ENCODE measurements at places on chromosomes 12 and 14. TPM values are rescaled to one million over a fixed set of nuclear protein-coding genes. Genes with fewer than 3 reads are reported as not detected.

AMDHD1 gene
- 0.47 TPM for total RNA-seq

PLD4 gene
- total RNA-seq: 0.44 TPM

GRCh38 chr12:569803-570434, 93.3 kb downstream of the NINJ2 start:
- DNase-seq: peak; percentile 91
- peak overlapping the region; percentile 97 for H3K27ac ChIP-seq
- no peaks in the 10 kb centered on the region for H3K36me3 ChIP-seq

THTPA gene
- total RNA-seq: 17.2 TPM

GRCh38 chr14:90625445-90625844, 190.8 kb downstream of the TTC7B start:
- no peak for DNase-seq
- no peaks in the 10 kb centered on the region for H3K27me3 ChIP-seq
- no peak overlapping the region for H3K27ac ChIP-seq
- no peak overlapping the region for H3K4me3 ChIP-seq
- H3K4me1 ChIP-seq: peaks cover 62% of the 10 kb centered on the region

KRT72 gene
- not detected for total RNA-seq

DNA sequence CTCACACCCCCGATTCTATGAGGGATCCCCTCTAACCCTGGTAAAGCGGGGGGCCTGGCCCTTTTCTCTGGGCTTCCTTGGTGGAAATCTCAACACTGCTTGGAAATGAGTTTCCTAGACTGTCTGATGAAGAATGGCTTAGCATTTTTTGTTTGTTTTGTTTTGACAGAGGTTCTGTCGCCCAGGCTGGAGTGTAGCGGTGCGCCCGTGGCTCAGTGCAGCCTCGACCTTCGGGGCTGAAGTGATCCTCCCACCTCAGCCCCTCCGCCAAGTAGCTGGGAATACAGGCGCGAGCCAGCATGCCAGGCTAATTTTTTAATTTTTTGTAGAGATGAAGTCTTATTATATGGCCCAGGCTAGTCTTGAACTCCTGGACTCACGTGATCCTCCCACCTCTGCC, 30.3 kb downstream of the TC2N start:
- no peaks in the 10 kb centered on the region for H3K36me3 ChIP-seq
- H3K27ac ChIP-seq: peak overlapping the region; percentile 81
- DNase-seq: no peak
- H3K4me3 ChIP-seq: peak overlapping the region; percentile 69
- peaks cover 97% of the 10 kb centered on the region for H3K27me3 ChIP-seq

- no peak for DNase-seq
- H3K27me3 ChIP-seq: no peaks in the 10 kb centered on the region
- H3K4me3 ChIP-seq: no peak overlapping the region
- peaks cover 6% of the 10 kb centered on the region for H3K36me3 ChIP-seq
- H3K4me1 ChIP-seq: peaks cover 99% of the 10 kb centered on the region
These were observed 143.5 kb downstream of the TSPAN9 start for GRCh38 chr12:3220382-3221321.

- H3K27ac ChIP-seq: no peak overlapping the region
- H3K27me3 ChIP-seq: no peaks in the 10 kb centered on the region
These were observed 91.7 kb downstream of the NPAS3 start for GRCh38 chr14:33030386-33030785.

- no peaks in the 10 kb centered on the region for H3K27me3 ChIP-seq
- peak; percentile 45 for DNase-seq
- H3K36me3 ChIP-seq: no peaks in the 10 kb centered on the region
- no peak overlapping the region for H3K4me3 ChIP-seq
These were observed 9.7 kb upstream of the TUBA1A start for GRCh38 chr12:49198431-49199155.

PTPRB gene
- total RNA-seq: 38.7 TPM

HNRNPC gene
- total RNA-seq: 273 TPM

DNA sequence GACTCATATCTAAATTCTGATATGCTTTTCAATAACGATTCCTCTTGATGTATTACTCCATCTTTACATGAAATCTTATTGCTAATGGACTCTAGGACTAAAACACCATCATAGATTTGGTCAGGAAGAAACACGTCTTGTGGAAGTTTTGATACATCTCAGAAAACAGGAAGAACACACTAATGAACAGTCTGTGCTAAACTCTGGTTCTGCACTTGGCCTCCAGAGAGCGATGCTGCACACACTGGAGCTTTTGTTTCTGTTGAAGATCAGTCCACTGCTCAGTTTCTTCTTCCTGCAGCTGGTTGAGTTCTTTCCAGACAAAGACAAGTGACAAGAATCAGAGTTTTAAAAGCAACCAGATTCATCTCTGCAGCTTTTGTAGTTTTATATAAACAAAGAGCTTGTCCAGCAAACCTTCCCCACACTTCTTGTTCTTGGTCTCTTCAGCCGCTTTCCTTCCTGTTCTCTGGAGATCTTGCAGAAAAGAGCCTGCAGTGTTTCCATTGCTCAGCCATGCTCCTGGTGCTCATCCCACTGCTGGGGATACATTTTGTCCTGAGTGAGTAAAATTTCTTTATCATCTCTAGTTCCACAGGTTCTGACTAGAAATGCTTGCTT, 229.1 kb upstream of the OR4E1 start:
- no peaks in the 10 kb centered on the region for H3K36me3 ChIP-seq
- no peaks in the 10 kb centered on the region for H3K4me1 ChIP-seq
- no peak overlapping the region for H3K27ac ChIP-seq
- H3K4me3 ChIP-seq: no peak overlapping the region

DNA sequence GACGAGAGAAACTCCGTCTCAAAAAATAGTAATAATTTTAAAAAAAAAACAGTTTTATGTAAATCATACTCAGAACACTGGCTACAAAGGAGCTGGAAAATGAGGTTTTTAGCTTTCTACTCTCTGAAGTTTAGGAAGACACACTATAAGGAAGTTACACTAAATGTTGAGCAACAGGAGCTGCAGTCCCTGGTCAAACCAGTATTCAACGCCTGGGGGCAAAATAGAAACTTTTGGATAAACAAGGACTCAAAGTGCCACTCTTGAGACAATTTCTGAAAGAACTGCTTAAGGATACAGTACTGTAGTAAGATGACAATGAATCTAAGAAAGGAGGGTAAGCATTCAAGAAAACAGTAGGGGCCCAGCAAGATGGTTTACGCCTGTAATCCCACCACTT, 29.3 kb downstream of the ACTR6 start:
- H3K27ac ChIP-seq: no peak overlapping the region
- no peaks in the 10 kb centered on the region for H3K4me1 ChIP-seq
- peaks cover 19% of the 10 kb centered on the region for H3K36me3 ChIP-seq

- DNase-seq: no peak
- no peaks in the 10 kb centered on the region for H3K27me3 ChIP-seq
- peak overlapping the region; percentile 31 for H3K27ac ChIP-seq
- no peaks in the 10 kb centered on the region for H3K36me3 ChIP-seq
These were observed 401.4 kb downstream of the ATP23 start for GRCh38 chr12:58342736-58343135.

- H3K36me3 ChIP-seq: no peaks in the 10 kb centered on the region
- H3K27me3 ChIP-seq: no peaks in the 10 kb centered on the region
- H3K4me1 ChIP-seq: peaks cover 6% of the 10 kb centered on the region
- no peak for DNase-seq
- H3K27ac ChIP-seq: no peak overlapping the region
These were observed 75.9 kb upstream of the TSPAN11 start for GRCh38 chr12:30850684-30851083.

DNA sequence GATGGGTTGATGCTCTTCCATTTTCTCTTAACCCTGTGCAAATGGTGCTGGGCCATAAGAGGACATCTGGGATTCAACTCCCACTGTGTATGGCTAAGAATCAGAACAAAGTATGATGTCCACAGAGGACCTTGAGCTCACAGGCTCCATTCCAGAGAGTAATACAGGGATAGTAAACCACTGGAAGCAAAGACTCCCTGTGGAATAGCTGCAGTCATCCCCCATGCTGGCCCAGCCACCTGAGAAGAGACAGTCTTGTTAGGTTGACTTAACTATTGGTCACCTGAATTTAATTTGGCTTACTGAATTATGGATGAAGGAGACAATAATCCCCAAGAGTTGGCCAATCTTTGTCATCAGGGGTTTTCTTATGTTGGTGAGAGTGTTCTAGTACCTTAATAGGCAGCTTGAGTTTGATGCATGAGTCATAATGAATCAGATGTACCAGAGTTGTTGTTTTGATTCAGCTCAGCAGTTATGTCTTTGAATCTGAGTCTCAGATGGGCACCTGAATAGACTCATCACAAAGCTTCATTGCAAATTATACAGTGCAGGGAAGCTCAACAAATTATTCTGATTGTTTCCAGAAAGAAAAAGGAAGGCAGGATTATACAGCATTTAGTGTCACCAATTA, 122.7 kb downstream of the SSPN start:
- H3K36me3 ChIP-seq: no peaks in the 10 kb centered on the region
- no peaks in the 10 kb centered on the region for H3K27me3 ChIP-seq
- no peak for DNase-seq
- no peak overlapping the region for H3K4me3 ChIP-seq

GRCh38 chr12:102958073-102958829, 777 bp downstream of the ASCL1 start:
- peaks cover 99% of the 10 kb centered on the region for H3K27me3 ChIP-seq
- no peak overlapping the region for H3K27ac ChIP-seq
- no peak for DNase-seq
- H3K4me1 ChIP-seq: peaks cover 33% of the 10 kb centered on the region
- no peaks in the 10 kb centered on the region for H3K36me3 ChIP-seq

EFS gene
- 3.6 TPM for total RNA-seq

DNA sequence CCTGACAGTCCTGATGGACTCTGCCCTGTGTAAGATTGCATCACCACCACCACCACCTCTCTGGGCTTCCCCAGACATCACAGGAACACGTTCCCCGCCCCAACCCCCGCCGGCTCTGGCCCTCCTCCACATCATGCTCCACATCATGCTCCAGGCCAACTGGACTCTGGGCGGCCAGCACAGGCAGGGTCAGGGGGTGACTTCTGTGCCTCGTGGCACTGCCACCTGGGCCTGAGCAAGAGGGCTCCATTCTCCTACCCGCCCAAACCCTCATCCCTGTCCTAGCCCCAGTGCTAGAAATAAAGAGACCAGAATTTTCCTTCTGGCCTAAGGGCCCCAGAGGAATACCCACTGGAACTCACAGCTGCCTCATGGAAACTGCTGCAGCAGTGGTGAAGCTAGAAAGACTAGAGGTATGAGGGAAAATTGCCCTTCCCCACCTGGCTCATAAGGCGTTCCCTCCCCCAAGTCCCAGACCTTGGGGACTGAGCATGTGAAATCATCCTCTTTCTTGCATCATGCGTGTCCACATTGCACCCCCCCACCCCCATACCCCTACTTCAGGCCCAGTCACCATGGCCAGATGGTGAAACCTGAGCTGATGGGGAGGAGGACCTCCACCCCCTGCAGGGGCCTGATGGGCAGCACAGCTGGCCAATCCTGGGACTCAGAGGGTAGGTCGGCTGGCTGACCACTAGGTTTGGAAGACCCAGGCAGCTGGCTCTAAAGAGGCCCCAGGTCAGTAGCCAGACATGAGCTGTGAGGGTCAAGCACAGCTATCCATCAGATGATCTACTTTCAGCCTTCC, at the start of gene INHBE:
Gene INHBE (plus strand): TSS at position 742 of the 808 bp plus-strand sequence. CDS start 230 bp downstream, outside the sequence.
- peaks cover 33% of the 10 kb centered on the region for H3K4me1 ChIP-seq
- no peak for DNase-seq
- H3K27ac ChIP-seq: no peak within 1 kb of the TSS
- H3K4me3 ChIP-seq: no peak within 1 kb of the TSS
- no peaks in the 10 kb centered on the region for H3K27me3 ChIP-seq
- no peaks in the 10 kb centered on the region for H3K36me3 ChIP-seq

SLC35F4 gene
- not detected for total RNA-seq

CLEC1A gene
- 2.4 TPM for total RNA-seq

ZDHHC22 gene
- total RNA-seq: not detected
